ENCODE measurements at places on chromosomes 3 and 15.
A peak's percentile ranks its signal among the peaks of the same experiment; 100 is the strongest.

- DNase-seq, result no peak
Measured at GRCh38 chr3:11088831-11089230, 65.5 kb upstream of the HRH1 start.

- no peak for DNase-seq
Measured at GRCh38 chr3:25618028-25618427, 46.7 kb downstream of the TOP2B start.

- peak; percentile 69 for DNase-seq
Measured at GRCh38 chr3:146065573-146066006, 95.4 kb downstream of the PLOD2 start.

DNA sequence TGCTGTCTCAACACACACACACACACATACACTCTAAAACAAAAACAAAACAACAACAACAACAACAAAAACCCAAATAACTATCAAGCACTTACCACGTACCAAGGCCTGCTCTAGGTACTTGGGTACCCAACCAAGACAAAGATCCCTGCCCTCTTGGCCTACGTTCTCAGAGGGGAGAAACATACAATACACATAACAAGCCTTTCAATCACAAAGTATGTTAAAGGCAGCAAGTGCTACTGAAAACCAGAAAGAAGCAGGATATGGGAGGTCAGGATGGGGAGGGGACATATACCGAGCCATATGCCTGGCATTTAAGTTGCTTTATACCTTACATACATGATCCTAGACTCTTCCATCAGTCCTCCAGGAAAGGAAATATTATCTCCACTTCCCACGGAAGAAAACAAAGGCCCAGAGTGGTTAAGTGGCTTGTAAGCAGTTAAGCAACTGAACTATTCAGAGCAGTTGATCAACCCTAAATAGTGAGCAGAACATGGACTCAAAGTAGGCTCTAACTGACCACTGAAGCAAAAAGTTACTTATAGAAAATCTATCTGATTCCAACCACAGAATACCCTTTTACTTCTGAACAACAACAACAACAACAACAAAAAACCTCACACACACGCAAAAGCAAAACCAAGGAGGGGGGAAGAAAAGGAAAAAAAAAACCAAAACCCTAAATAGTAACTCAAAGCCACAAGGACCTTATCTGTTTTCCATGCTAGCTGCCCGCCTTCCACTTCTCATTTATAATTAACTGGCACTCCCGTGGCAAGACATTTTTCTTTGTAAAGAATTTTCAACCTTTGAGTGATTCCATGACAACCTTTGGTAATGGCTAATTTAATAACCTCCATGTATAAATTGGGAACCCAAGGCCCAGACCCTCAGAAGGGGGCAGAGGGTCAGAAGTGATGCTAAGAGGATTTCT is 21.0 kb downstream of the PRICKLE2 start:
- no peak for DNase-seq

DNA sequence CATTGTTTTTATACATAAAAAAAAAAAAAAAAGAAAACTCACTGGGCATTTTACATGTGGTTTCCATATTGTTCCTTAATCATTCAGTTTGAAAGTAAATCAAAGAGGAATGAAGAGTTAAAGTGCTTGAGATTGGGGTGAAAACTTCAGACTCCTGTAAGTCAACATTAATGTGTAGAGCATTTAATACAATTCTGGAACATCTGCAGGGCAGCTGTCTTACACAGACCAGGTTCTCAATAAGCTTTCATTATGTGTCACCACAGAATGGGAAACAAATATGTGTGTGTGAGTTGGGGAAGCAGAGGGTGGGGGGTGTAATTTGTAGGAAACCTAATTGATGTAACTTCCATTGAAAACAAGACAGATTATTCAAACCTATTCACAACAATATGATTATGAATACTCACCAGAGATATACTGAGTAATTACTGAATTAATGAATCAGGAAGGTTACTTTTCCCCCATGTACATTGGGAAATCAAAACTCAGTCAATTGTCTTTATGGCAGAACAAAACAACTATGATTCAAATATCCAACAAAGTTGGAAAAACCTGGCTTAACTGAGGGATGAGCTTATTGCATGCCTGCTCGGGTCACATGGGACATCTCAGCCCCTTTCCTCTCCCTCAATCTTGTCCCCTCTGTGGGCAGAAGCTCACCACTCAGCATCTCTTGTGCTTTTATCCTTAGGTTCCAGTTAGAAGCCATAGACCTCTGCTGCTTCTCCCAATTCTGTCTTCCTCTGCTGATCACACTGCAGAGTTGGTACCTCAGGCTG is 281.2 kb upstream of the THBS1 start:
- DNase-seq, result peak; percentile 97

GRCh38 chr3:155046935-155047334 is 33.2 kb upstream of the MME start:
- DNase-seq, result no peak

GRCh38 chr3:131393868-131394267 is 12.3 kb downstream of the NUDT16 start:
- DNase-seq, result no peak

DNA sequence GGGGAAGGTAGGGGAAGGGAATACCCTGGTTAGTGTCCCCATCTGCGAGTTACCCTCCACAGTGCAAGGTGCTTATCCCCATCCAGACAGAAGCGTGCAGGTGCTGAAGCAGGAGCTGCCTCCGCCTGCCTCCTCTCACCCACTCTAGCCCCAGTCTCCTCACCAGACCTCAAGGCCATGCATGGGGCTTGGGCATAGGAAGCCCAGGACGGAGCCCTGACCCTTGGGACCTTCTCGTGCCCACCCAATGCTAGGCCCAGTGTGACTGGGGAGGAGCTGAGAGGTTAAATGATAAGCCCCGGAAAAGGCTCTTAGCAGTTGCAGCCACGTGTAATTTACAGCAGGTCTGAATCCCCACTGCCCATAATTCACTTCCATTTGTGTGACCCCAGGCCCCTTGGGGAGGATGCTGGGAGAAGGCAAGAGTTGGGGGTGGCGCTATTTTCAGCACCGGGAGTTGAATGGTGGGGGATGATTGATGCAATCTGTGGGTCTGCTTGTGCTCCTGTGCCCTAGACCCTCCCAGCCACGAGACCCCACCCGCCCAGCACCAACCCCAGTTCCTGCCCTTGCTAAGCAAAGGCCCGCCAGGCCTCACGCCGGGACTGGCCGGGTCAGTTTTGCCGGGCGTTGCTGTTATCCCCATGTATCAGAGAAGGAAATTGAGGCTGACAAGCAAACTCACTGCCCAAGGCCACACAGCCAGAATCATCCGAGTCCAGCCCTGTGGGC is 14.5 kb upstream of the PLXND1 start:
- no peak for DNase-seq

- DNase-seq, result no peak
Measured at GRCh38 chr3:71421820-71422566, 161.5 kb downstream of the FOXP1 start.

DNA sequence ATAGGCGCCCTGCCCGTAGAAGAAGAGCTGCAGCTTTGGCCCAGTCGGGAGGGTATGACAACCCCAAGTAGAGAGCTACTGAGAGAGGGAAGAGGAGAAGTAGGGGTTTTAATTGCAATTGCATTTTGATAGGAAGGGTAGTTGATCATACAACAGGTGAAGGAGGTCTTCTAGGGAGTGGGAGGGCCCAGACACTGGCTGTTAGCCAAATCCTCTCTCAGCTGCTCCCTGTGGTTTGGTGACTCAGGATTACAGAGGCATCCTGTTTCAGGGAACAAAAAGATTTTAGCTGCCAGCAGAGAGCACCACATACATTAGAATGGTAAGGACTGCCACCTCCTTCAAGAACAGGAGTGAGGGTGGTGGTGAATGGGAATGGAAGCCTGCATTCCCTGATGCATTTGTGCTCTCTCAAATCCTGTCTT is 408.9 kb upstream of the THBS1 start:
- DNase-seq, result peak; percentile 98

- peak; percentile 15 for DNase-seq
Measured at GRCh38 chr3:75048650-75049049, 434.2 kb upstream of the CNTN3 start.

GRCh38 chr3:139198929-139199328 is 144.9 kb upstream of the MRPS22 start:
- DNase-seq, result no peak

GRCh38 chr3:98796334-98796733 is 33.2 kb downstream of the ST3GAL6 start:
- no peak for DNase-seq

DNA sequence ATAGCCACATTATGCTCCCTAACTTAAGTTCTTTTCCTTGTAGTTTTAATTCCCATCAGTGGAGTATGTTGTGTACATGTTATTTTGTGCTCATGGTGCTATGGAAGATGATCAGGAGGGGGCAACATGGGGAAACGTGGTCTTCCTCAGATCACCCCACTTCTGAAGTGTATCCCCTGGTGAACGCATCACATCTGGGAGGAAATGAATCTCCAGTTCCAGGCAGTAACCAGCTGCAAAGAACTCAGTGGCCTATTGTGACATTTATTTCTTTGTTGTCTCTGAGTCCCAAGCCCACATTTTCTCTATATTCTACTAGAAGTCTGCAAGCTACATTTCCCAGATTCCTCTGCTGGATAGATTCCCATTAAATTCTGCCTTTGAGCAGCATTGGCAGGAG is 217.0 kb downstream of the SATB1 start:
- no peak for DNase-seq

GRCh38 chr3:120153294-120153693 is 59.0 kb upstream of the GSK3B start:
- DNase-seq, result peak; percentile 88

- DNase-seq, result no peak
Measured at GRCh38 chr3:33937628-33938027, 139.2 kb downstream of the PDCD6IP start.

DNA sequence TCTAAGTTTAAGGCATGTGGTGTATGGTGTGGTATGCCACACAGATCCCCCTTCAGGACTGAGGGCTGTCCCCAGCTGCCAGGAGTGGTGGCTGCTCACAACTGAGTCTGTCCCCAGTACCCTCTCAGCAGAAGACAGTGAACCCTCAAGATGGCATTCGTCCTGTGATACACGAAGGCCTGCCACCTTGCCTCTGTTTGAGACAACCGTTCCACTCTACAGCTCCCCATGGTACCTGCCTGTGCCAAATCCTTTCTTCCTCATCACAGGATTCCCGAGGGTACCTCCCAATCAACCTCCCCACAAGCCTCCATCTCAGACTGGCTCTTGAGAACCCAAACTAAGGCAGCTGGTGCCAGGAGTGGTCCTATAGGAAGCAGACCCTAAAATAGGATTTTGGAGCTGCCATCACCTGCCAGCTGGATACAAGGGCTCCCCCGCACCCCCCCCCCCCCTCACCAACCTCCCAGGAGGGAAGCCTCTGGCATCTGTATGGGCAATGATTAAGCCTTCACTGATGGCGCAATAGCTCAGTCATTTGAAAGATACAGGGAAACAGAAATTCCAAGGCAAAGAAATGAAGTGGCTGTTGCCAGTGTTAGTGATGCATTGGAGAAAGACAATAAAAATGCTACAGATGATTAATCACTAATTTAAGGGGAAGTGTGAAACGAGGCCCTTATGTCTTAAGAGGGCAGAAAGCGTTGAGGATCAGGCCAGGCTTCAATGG is 230.0 kb upstream of the LYSMD4 start:
- peak; percentile 22 for DNase-seq

GRCh38 chr3:195395208-195395816 is 47.5 kb downstream of the ACAP2 start:
- no peak for DNase-seq

- no peak for DNase-seq
Measured at GRCh38 chr3:126731044-126731443, 27.0 kb downstream of the CHCHD6 start.

- DNase-seq, result no peak
Measured at GRCh38 chr3:49877716-49878115, 8.0 kb upstream of the CAMKV start.

- DNase-seq, result peak; percentile 6
Measured at GRCh38 chr3:192130534-192131132, 596.7 kb downstream of the FGF12 start.

DNA sequence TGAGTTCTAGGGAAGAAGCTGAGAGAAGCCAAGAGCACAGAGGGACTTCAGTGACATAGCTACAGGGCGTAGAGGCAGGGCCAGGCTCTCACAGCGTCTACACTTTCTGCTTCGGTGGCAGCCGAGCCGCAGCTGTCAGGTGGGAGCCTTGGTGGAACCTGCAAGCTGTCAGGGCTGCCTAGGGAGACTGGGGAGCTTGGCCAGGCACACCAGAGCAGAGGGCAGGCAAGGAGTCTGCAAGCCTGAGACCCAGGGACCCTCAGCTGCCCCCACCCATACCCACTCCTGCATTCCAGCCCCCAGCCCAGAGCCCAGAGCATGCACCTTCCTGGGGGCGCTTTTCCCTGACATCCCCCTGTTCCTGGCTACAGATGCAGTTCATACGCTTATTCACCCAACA is 13.4 kb upstream of the KLF15 start:
- DNase-seq, result no peak

DNA sequence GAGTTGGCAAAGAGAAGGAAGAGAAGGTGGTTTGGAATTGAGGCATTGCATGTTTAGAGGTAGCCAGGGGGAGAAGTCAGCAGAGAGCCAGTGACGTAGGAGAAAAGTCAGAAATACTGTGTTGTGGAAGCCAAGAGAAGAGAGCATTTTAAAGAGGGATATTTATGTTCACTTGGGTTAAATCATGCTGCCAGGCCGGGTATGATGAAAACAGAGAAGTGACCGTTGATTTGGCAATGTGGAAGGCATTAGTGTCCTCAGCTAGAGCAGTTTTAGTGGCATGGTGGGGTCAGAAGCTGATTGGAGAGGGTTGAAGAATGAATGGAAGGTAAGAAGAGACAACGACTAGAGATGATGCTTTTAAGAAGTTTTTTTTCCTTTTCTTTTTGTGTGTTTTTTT is 24.5 kb downstream of the RASA2 start:
- no peak for DNase-seq

DNA sequence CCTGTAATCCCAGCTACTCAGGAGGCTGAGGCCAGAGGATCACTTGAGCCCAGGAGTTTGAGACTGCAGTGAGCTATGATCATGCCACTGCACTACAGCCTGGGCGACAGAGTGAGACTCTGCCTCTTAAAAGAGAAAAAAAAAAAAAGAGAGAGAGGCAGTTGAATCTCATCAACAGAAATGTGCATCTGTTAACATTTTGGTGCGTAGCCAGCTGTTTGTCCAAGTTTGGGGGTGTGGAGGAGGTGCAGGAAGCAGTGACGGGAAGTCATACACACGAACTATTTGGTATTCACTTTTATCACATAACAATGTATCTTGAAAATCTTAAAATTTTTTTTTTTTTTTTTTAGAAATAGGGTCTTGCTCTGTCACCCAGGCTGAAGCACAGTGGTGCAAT is 18.2 kb upstream of the CEMIP start:
- peak; percentile 49 for DNase-seq

GRCh38 chr3:127266186-127266585 is 21.7 kb downstream of the PRR20G start:
- DNase-seq, result no peak

- DNase-seq, result peak; percentile 96
Measured at GRCh38 chr15:25789211-25789610, 73.9 kb downstream of the ATP10A start.

GRCh38 chr15:101455291-101456025 is 34.0 kb downstream of the PCSK6 start:
- peak; percentile 62 for DNase-seq

Measured in AG10803 (cell line).